Activated CD4-positive, alpha-beta memory T cell treated with anti-CD3 and anti-CD28 coated beads for 36 hours (primary cell): ENCODE measurements at places on chromosomes 11 and 22.

- no peak for DNase-seq
These were observed 58.6 kb upstream of the GUCY1A2 start for GRCh38 chr11:107076832-107077231.

- no peak for DNase-seq
These were observed 45.6 kb downstream of the ZNF280B start for GRCh38 chr22:22462813-22463567.

DNA sequence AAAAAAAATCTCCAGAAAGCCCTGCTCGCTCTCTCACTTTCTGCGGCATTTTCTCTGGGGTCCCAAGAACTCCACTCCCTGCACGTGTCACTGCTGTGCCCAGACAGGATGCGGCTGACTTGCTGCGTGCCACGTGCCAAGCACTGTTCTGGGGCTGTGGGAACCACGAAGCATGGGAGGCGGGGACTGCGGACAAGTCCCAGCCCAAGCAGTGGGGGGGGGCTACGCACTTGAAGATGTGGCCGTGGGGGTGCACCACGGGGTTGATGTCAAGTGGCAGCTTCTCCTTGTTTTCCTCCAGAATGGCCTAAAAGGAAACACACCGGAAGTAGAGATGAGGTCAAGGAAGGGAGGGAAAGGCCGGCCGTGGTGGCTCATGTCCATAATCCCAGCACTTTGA is 10.8 kb downstream of the TTLL12 start:
- no peak for DNase-seq

- DNase-seq = peak; percentile 42
These were observed 12.7 kb downstream of the C11orf91 start for GRCh38 chr11:33687733-33688479.

- no peak for DNase-seq
These were observed 16.3 kb downstream of the PPFIBP2 start for GRCh38 chr11:7530013-7530640.
